ENCODE measurements at places on chromosomes 6 and 20.

GRCh38 chr6:117267766-117268534 lies 2.6 kb downstream of the VGLL2 start:
- no peak for DNase-seq

DNA sequence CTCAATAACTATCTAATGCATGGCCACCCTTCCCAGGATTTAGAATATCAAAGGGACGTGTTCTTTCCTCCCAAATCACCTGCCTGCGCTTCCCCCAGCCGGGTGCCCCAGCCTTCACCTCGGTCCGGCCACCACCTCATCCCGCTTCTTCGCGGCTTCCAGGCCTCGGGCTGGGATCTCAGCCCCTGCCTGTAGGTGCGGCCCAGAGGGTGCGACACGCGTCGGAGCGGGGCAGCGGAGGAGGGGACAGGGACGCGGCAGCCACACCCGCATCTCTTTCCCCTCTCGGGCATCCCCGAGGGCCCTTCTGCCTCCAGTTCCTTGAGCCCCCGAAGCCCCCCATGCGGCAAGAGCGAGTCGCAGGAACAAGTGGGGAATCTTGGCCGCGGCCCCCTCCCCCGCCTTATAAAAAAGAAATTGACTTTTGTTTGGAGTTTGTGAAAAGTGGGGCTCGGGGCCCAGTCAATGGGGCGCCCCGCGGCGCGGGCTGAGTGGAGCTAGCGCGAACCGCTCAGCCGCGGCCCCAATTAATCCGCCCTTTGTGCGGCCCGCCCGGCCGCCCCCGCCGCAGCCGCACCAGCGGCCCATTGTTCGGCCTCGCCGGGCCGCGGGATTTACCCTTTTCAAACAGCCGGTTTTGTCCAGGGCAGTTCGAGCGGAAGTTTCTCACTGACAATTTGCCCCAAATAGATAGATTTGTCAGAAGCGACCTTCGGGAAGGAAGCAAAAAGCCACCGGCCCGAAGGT lies 8.4 kb upstream of the NR2E1 start:
- DNase-seq: no peak

- DNase-seq: no peak
These were observed 46.1 kb upstream of the TMX4 start for GRCh38 chr20:8065691-8066090.

DNA sequence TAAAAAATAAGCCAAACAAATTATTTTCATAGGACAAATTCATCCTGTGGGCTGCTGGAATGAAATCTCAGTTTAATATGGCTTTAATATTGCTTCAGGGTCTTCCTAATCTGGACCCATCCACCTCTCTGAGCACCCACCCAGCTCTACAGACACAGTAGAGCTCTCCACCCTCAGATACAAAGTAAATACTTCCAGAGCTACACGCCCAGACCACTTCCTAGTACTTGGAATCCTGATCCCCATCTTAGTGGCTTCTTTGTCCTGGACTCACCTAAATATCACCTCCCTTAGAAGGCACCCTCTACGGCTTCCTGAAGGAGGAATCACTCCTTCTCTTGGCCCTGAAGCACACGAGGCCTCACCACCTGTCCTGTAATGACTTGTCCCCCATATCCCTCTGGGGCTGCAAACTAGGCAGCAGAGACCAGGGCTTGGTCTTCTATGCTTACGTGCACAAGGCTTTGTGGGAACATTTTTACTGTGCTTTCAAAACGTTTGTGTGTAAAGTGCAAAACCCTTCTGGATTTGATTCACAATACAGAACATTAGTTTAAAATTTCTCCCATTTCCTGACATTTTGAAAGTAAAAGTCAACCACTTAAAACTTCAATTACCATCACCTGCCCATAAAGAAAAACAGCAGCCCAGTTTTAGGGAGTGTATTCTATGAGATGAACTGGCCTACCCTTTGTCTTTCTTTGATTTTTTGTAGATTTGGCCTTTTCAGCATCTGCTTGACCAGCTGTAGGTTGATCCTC lies 2.4 kb downstream of the CTCFL start:
- DNase-seq: no peak

DNA sequence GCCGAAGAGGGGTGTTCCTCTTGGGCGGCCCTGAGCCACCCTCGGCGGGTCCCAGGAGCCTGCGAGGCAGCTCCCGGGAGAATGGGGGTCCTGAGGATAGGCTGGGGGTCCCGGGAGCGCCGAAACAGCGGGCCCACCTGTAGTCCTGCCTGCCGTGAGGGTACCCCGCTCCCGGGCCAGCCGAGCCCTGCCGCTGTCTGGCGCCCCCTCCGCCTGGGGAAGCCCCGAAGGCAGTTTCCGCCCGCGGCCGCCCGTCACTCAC lies 280 bp downstream of the SPATA2 start:
- no peak for DNase-seq

DNA sequence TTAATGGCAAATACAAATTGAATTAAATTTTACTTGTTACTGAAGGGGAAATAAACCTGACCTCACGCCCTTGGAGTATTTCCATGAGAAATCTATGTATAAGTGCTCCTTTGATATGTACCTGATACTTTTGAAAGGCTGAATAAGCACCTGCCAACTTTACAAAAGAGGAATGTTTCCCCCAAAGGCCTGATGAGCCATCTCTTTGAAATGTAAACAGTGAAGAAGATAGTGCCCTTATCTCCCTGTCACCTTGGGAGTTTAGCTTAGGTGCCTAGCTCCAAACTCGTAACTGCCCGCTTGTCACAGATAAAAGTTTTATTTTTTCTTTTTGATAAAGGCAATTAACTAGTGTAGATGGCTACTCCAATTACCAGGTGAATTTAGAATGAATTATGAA lies 1.1 kb upstream of the ZNF343 start:
- DNase-seq: no peak

DNA sequence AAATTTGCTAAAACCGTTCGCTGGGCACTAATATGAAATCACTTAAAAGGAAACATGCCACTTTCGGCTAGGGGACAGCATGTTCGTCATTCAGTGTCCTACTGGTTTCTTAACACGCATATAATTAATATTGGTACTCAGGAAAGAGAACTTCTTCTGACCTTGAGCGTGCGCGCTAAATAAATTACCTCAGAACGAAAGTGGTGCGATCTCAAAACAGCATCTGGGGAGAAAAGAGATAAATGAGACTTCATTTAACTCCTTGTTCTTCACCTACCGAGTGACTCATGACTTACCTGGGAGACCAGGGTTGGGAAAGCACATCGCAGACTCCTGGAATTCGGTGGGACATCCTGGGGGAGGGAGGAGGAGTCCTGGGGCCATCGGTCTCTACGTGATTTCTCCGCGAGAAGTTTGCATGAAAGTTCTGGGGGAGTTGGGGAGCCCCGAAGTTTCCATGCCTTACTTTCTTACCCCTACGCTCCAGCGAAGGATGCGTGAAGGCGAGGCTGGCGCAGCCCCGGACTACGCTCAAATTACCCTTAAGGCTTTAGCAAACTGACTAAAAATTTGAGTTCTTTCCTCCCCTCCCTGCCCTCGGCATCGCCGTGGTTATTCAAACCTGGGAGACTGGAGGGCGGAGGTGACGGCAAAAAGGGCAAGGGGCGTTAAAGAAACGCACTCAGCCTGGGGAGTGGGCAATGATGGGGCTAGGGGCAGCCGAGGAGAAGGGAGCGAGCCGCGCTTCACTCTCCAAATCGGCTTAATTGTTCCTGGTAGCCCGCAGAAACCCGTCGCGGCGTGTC lies 1.1 kb upstream of the BEND6 start:
- no peak for DNase-seq

- no peak for DNase-seq
These were observed 95.6 kb downstream of the OPRM1 start for GRCh38 chr6:154134471-154135147.

DNA sequence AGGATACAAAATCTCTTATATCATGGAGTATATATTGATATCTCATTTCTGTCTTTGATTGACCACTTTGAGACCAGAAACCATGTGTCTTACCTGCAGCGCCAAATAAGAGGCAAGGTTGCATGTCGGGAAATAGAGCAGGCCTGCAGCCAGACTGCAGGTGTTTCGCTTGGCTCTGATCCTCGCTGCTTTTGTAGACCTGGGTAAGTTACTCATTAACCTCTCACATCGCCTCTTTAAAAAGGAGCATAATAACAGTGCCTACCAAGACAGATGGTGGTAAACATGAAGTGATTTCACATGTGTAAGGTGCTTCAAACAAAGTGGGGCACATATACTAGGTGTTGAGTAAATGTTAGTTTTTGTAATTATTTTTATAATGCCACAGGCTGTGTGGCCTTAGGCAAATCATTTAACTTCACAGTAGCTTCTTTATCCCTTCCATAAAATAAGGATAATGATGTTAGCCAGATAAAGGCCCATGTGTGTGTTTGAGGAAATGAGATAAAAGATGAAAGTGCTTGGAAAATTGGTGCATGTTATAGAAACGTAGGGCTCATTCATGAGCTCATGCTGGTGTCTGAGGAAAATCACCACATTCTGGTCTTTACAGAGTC lies 248.8 kb upstream of the MAP3K7 start:
- no peak for DNase-seq

DNA sequence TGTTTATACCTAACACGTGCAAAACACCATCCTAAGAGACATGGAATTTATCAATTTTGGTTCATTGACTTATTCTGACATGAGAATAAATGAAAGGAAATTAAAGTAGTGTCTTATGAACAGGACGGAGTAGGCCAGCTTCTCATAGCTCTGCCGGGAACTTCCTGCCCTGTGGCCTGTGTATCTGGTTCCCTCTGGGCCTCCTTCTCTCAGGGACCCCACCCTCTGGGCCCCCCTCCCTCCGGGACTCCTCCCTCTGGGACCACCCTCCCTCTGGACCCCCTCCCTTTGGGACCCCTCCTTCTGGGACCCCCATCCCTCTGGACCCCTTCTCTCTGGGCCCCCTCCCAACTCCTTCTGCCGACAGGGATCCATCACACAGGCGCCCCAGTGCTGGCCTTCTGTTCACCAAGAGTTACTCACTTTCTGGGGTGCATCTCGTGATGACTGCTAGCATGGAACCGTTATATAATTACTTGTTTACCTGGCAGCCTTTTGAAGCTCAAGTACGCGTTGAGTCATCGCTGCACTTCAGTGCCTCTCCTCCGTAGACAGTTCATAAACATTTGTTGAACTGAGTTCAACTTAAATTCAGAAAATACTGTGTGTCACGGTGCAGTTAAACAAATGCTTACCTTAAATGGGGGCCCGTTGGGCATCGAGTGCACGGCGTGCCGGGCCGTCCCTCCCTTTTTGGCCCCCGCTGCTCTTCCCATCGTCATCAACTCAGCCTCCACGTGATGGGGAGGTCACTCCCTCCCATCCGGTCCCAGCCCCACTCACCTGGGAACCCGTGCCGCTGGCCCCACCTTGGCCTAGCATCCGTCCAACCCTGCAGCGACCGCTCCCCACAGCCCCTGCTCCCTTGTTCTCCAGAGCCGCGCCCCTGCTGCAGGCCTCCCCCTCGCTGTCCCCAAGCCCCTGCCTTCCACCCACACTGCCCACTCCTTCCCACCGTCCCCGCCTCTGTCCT lies 8.1 kb downstream of the CCR6 start:
- DNase-seq: no peak

GRCh38 chr6:42451333-42452170 lies at the start of gene TRERF1:
TSS of gene TRERF1 (minus strand) at chr6:42451926. CDS start at chr6:42269590, 182,336 bp downstream.
- peak; percentile 38 for DNase-seq

DNA sequence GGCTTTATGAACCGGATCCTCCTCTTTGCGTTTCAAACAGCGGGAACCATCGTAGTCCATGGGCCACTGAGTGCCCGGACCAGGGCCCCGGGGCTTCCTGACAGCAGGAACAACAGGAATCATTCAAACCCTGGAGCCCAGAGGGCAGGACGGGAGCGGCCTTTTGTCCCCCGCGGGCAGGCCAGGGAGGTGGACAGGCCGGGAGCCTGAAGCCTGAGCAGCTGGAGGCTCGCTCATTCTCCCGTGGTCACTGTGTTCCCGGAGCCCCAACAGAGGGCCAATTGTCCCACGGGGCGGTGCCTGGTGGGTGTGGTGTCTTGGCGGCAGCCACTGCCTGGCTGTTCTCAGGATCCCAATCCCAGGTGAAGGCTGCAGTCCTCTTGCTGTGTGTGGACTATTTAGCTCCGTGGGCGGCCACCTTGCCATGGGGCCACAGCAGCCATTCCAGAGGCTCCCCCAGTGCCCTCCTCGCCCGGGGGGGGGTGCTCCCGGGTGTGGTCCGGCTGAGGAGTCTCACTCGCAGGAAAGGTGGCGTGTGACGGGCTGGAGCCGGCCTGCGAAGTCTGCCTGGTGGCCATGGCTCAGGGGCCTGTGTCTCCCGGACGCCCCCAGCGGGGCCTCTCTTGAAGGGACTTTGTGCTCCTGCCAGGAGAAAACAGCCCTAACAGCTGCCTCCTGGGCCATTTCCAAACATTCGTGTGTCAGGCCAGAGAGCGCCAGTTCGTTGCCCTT lies 77.2 kb upstream of the BHLHE23 start:
- no peak for DNase-seq

GRCh38 chr6:112030961-112031660 lies 22.8 kb upstream of the CCN6 start:
- DNase-seq: no peak

- DNase-seq: no peak
These were observed 23.6 kb upstream of the SLC4A11 start for GRCh38 chr20:3262566-3262965.

DNA sequence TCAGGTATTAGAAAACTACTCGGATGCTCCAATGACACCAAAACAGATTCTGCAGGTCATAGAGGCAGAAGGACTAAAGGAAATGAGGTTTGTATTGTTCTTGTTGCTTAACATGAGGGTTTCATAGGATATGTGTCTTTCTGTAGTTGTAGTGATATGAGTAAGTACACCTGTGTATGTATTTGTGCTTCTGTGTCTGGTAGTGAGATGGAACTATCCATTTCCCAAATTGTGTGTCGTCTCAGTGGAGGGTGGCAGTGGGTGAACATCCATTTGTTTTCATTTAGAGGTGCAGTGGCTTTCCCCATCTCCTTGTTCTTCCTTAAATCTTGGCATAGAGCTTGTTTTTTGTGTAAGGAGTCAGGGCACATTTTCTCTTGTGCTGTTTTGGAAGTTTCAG lies 8.2 kb downstream of the ASXL1 start:
- no peak for DNase-seq

GRCh38 chr6:161434921-161435747 lies 161.3 kb upstream of the AGPAT4 start:
- no peak for DNase-seq

DNA sequence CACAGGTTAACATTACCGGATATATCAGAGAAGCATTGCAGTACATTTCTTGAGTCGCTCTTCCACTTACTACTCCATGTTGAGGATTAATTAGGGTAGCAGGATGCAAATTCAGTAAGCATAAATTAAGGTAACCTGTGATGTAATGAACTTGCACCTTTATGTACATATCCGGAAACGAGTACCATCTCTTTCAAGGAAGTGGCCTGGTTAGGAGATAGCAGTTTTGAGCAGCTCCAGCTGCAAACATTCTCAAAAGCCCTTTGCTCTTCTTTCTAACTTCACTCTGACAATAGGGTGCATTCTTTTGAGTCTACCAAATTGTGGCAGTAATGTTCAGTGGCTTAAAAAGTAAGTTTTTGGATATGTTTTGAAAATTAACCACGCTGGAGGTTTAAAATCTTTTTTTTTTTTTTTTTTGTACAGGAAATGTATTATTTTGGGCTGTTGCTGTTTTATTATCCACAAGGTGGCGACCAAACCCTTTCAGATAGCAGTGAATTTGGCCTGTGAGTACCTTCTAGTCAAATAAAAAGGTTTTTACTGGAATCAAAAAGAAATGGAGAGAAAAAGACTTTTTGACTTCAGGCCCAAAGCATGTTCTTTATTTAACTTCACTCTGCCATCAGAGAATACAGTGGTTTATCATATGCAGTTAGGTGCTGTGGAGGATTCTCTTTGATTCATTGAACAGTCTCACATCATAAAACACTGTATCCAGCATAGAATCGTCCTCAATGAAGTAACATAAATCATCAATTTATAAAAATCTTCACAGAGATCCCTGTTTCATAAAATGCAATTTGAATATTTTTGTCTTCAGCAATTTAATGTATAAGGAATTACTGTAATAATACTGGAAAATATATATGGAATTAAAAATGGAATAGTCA lies 8.9 kb downstream of the FAM217B start:
- peak; percentile 12 for DNase-seq

Data from T-helper 9 cell (primary cell).